ENCODE measurements at places on chromosomes 3 and 15. TPM values are rescaled to one million over a fixed set of nuclear protein-coding genes. Genes with fewer than 3 reads are reported as not detected.

Gene RYR3
- polyA plus RNA-seq = 3.8 TPM

Gene KIAA1143
- 49.7 TPM for polyA plus RNA-seq

Gene CFAP44
- 3.2 TPM for polyA plus RNA-seq

Gene HIGD2B
- polyA plus RNA-seq = not detected

Measured in Purkinje cell (primary cell).